ENCODE measurements at places on chromosomes 1 and 21.

GRCh38 chr1:87403061-87403820 is 74.6 kb downstream of the LMO4 start:
- no peak for DNase-seq

DNA sequence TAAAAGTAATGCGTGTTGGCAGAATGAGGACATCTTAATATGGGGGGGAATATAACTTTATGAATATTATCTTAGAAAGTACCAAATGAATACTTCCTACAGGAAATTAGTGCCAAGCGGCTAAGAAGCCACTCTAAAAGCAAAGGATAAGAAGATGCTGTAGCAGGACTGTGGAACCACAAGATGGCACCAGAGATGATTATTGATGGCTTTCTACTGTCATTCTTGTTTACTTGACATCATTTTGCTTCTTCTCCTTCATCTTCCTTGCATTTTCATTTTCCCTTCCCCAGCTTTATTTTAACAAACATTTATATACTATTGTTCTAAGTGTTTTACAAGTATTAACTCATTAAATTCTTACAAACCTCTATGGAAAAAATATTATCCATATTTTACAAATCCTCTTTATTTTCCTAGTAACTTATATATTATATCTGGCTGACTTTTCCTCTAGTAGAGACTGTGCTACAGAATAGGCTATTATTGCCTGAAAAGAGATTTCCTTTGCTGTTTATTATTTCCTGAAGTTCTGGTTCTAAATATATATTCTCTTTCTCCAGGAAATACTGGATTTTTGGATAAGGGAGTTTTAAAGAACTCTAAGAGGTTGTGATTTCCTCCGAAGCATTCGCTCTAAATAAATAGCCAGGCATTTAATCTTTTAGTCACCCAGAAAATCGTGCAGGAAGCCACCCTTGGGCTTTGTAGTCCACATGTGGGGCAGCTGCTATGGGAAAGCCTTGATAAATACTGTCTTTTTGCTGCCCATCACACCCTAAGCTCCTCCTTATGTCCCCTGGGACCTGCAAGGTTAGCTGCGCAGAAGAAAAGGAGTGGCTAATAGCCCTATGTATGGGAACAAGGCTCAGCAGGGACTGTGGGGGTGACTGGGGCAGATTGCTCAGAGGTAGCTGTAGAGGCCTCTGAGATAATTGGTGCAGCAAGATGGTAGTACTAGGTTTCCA is 69.8 kb downstream of the TPR start:
- no peak for DNase-seq

GRCh38 chr1:224745924-224746323 is 129.8 kb downstream of the CNIH3 start:
- no peak for DNase-seq

DNA sequence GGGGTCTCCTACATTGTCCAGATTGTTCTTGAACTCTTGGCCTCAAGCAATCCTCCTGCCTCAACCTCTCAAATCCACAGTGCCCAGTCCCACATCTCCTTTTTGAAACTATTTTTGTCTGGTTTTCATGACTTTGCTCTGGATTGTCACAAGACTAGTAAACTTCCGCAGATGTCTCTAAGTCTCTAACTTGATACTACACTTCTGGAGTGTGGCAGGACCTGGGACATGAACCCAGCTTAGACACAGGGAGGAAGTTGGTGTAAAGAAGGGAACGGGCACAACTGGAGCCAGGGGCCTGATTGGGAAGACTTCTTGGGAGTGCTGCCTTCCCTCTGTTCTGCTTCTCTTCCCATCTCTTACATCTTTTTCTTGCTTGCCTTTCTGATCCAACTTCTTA is 16.2 kb upstream of the DISC1 start:
- DNase-seq, result no peak

DNA sequence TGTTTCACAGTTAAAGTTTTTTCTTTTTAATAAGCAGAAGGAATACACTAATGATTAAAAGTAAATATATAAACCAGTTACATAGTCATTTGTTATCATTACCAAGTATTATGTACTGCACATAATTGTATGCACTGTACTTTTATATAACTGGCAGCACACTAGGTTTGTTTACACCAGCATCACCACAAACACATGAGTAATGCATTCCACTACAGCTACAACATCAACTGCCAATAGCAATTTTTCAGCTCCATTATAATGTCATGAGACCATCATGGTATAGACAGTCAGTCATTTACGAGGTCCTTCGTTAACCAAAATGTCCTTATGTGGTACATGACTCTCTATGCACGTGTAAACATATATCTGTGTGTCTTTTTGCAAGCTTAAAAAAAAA is 35.2 kb downstream of the SCYL3 start:
- no peak for DNase-seq

GRCh38 chr1:60898987-60899386 is 183.4 kb upstream of the NFIA start:
- no peak for DNase-seq

DNA sequence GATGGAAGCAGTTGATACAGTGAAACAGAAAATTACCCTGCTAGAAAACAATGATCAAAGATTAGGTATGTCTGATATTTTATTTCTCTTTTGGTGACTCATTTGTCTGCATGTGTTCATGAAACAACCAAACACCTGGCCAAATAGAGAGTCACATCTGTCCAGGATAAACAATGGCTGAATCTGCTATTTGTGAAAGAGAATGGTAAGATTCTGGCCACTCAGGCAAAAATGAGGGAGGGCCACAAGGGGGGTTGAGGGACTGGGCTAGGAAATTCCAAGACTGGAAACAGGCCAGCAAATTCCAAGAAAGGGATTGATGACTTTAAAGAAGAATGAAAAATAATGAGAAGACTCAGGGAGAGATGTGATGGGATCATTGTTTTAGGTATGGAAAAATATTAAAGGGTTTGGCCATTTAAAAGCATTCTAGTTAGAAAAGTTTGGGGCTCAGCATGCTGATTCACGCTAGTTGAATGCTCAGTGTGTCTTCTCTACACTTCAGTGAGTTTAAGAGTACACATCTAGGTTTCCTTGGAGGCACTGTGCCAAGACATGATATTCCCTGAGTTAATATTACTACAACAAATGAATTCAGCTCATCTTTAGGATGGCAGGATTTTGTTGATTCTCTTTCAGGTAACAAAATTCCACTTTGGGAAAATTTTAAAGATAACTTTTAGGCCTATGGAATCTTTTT is 44.9 kb downstream of the TRAF5 start:
- no peak for DNase-seq

- DNase-seq, result no peak
These were observed 52.7 kb downstream of the UBE2T start for GRCh38 chr1:202289009-202289408.

DNA sequence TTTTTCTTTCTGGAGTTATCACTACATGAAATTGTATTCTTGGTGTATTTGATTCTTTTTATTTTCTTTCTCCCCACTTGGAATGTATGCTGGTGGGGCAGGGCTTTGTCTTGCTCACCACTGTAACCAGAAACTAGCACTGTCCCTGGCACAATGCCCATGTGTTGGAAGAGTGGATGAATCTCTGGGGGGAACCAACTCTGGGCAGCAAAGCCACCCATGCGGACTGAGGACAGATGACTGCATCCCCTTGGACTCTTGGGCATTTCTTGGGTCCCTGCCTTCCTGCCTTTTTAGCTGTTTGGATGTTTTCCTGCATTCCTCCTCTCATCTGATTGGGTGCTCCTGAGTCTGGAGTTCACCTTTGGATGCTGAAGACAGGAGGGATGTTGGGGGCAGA is 6.1 kb downstream of the CYP4B1 start:
- DNase-seq, result no peak

DNA sequence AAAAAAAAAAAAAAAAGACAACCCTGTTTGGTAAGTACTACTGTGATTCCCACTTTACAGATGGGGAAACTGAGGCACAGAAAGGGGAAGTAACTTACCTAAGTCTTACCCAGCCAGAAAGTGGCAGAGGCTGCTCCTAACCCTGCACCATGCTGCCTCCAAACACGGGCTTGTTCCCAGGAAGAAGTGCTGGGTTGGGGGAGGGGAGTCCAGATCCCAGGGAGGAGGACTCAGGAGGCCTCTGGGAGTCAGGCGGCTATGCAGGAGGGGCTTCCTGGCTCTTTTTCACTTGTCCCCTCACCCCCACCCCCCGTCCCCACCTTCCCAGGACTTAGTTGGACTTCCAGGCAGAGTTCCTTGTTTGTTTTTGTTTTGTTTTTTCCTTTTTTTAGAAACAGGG is 23.9 kb downstream of the PIK3CD start:
- no peak for DNase-seq

GRCh38 chr1:33758698-33759097 is 105.2 kb upstream of the HMGB4 start:
- no peak for DNase-seq

DNA sequence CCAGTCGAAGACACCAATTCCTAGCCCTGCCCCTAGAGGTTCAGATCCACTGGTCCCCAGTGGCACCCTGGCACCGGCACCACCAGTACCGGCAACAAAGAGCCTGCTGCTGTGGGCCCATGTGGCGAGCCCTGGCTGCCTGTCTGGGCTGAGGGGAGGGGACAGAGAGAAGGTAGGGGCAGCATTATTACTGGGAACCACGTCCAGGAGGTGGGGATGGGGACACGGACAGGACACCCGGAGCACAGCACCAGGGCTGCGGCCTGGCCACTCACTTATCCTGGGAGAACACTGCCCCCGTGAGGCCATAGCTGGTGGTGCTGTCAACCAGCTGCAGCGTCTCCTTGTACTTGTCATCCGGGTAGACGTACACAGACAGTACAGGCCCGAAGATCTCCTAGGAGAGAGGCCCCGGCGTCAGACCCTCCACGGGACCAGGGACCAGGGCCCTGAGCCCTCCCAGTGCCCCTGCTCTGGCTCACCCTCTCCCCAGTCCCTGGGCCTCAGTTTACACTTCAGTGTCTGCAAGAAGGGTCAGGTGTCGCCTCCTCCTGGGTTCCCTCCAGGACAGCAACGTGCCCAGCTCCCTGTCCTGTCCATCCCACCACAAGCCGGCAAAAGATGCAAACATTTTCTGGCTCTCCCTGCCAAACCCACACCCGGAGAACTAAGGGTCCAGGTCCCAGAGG is 15.8 kb upstream of the TAS1R2 start:
- DNase-seq, result peak; percentile 41

- DNase-seq, result no peak
These were observed 404.4 kb upstream of the PBX1 start for GRCh38 chr1:164154622-164155021.

DNA sequence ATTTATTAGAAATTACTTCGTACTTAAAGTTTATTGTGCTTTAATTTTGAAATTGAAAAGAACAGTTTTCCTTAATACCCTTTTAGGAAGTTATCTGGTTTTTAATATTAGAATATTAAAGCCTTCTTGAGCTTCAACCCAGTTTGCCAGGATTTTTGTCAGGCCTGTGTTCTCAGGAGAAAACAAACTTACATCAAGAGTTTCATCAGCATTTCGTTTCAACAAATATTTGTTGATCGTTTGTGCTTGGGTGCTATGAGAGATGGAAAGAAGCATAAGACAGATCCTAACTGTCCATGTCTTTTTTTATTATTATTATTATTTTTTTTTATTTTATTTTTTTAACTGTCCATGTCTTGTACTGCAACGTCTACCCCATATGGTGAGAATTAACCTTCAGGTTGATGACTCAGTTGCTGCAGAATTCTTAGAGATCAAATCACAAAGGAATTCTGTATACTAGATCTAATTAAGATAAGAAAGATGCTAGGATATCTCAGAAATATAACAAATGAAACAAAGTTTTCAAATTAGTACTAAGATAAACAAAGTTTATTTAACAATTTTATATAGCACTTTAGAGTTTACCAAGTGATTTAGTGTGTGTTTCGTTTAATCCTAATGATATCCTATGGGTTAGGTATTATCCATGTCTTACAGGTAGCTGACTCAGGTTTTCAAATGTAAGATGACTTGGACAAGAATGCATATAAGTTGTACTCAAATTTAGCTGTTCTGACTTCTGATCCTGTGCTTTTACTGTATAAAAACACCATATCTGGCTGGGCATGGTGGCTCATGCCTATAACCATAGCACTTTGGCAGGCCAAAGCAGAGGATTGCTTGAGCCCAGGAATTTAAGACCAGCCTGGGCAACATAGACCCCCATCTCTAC is 14.3 kb downstream of the FBXO28 start:
- no peak for DNase-seq

DNA sequence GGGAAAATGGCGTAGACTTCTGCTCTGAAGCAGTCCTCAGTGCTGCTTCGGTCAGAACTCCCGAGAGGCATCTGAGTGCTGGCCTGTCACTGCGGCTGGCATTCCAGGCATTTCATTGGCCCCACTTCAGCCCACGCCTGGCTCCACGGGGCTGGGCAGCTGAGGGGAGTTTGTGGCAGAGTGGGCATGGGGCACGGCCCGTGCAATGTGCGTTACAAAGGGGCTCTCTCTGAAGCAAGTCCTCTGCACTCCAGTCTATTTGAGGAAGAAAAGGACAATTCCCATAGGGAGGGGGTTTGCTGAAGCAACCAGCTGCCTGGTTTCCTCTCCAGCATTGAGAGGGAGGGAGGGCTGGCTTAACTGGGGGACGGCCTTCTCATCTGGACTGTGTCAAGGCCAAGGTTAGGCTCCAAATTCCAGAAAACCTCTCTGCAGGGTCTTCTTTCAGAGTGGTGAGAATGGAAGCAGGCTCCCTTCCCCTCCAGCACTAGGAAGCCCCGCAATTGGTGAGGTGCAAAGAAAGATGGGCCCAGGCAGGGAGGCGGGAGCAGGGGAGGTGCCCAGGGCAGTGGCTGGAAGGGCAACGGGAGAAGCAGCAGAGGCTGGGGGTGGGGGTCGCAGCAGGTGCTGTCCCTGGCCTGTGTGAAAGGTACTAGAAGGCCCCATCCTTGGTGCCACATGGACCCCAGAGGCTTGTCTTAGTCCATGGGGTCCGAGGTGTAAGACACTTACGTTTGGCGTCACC is 21.1 kb upstream of the GPR157 start:
- DNase-seq, result no peak

GRCh38 chr1:113199760-113200455 is 126.9 kb downstream of the LRIG2 start:
- no peak for DNase-seq

DNA sequence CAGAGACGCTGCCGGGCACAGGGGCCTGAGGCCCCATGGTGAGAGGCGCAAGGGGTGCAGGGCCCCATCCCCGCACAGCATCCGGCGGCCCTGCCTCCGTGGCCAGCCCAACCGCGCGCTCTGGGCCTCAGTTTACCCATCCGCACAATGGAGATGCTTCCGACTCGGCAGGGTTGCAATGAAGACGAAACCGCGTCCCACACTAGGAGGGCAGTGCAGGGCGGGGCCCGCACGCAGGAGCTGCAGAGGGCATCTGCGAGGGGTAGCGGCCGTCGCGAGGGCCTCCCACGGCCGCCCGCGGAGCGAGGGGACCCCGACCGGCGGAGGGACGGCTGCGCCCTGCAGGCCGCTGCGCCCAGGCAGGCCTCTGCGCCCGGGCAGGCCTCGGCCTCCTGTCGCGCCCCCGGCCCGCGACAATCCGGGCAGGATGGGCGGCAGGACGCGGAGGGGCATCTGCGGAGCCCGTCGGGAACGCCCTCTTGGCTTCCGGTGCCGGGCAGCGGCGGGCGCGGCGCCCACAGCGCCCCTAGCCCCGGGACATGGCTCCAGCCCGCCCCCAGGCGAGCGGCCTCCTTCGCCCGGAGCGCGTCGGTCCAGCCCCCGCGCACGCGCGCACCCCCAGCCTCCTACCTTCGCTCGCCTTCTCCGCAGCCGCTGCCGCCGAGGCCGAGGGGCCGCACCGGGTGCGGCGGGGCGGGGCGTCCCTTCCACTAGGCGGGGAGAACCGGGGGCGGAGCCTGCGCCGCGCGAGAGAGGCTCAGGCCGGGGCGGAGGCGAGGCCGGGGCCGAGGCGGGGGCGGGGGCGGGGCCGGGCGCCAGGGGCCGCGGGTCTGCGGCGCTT is 15.3 kb downstream of the RNU1-1 start:
- DNase-seq, result peak; percentile 81

All from activated T-helper 1 cell treated with Interleukin-2 at 50 U/mL for 16 hours (primary cell).